ENCODE measurements at places on chromosomes 2 and 18. TPM values are rescaled to one million over a fixed set of nuclear protein-coding genes. Genes with fewer than 3 reads are reported as not detected.

The SP9 gene
- total RNA-seq, result 0.11 TPM

The CTNNA2 gene
- 9.0 TPM for total RNA-seq

The SCYGR4 gene
- not detected for total RNA-seq

The SIX2 gene
- total RNA-seq, result 1.0 TPM

The ATP6V1C2 gene
- 0.74 TPM for total RNA-seq

The MOGAT1 gene
- total RNA-seq, result 0.67 TPM

The LIMS4 gene
- 1.4 TPM for total RNA-seq

The NYAP2 gene
- not detected for total RNA-seq

The CDKL4 gene
- 0.29 TPM for total RNA-seq

The SULT1C2 gene
- 1.9 TPM for total RNA-seq

The DSG1 gene
- not detected for total RNA-seq

The NRP2 gene
- 37.8 TPM for total RNA-seq

The PID1 gene
- 3.3 TPM for total RNA-seq

The CTLA4 gene
- total RNA-seq, result not detected

The UGT1A5 gene
- total RNA-seq, result not detected

The HMSD gene
- 4.8 TPM for total RNA-seq

The PTPRN gene
- 5.2 TPM for total RNA-seq

The CD207 gene
- not detected for total RNA-seq

The TUBA3D gene
- total RNA-seq, result 0.21 TPM

The ADD2 gene
- total RNA-seq, result 170 TPM

The PSMD14 gene
- total RNA-seq, result 88.7 TPM

The MSGN1 gene
- total RNA-seq, result not detected

The HJURP gene
- 56.6 TPM for total RNA-seq

The CXCR2 gene
- 1.6 TPM for total RNA-seq

The BOLL gene
- total RNA-seq, result not detected

The DCAF17 gene
- total RNA-seq, result 26.1 TPM

The NABP1 gene
- total RNA-seq, result 5.0 TPM

The MZT2A gene
- total RNA-seq, result 116 TPM

The AGFG1 gene
- 108 TPM for total RNA-seq

The TWIST2 gene
- 2.6 TPM for total RNA-seq

The NEU2 gene
- not detected for total RNA-seq

The GRHL1 gene
- total RNA-seq, result 3.6 TPM

The MEIS1 gene
- total RNA-seq, result 1.2 TPM

Measured in H1 (cell line).